ENCODE measurements at places on chromosomes 16 and 17.

DNA sequence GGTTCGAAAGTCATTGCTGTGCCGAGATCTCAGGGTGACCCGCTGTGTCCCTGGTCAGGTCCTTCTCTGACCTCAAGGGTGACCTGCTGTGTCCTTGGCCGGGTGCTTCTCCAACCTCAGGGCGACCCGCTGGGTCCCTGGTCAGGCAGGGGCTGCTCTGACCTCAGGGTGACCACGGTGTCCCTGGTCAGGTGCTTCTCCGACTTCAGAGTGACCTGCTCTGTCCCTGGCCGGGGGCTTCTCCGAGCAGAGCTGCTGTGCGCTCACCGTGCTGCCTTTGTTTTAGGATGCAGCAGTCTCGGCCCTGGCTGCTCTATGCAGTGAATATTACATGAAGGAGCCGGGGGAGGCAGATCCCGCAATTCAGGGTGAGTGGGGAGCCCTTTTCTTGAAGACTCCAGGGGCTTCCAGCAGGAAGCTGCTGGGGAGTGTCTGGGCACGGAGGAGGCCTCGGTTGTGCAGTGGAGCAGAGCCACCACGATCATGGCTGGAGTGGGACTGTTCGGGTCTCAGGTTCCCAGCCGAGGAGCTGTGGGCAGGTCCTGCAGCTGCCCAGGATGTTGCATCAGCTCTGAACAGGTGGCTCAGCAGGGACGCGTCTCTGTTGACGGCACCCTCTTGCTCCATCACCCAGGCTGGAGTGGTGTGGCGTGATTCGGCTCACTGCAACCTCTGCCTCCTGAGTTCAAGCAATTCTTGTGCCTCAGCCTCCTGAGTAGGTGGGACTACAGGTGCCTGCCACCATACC is 83.7 kb upstream of the ZNF750 start:
- DNase-seq, result no peak

GRCh38 chr17:55689672-55690071 is 33.0 kb downstream of the TMEM100 start:
- DNase-seq, result no peak

DNA sequence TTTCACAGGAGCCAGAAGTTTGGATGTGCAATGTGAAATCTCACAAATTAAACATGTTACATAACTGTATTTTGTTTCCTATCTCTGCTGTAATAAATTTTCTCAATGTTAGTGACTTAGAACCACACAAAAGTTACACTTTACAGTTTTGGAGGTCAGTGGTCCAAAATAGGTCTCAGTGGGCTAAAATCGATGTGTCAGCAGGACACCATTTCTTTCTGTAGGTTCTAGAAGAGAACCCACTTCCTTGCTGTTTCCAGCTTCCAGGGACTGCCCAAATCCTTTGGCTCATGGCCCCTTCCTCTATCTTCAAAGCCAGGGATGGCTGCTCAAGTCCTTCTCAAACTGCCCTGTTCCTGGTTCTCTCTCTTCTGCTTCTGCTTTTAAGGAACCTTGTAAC is 252.7 kb downstream of the WWOX start:
- no peak for DNase-seq

DNA sequence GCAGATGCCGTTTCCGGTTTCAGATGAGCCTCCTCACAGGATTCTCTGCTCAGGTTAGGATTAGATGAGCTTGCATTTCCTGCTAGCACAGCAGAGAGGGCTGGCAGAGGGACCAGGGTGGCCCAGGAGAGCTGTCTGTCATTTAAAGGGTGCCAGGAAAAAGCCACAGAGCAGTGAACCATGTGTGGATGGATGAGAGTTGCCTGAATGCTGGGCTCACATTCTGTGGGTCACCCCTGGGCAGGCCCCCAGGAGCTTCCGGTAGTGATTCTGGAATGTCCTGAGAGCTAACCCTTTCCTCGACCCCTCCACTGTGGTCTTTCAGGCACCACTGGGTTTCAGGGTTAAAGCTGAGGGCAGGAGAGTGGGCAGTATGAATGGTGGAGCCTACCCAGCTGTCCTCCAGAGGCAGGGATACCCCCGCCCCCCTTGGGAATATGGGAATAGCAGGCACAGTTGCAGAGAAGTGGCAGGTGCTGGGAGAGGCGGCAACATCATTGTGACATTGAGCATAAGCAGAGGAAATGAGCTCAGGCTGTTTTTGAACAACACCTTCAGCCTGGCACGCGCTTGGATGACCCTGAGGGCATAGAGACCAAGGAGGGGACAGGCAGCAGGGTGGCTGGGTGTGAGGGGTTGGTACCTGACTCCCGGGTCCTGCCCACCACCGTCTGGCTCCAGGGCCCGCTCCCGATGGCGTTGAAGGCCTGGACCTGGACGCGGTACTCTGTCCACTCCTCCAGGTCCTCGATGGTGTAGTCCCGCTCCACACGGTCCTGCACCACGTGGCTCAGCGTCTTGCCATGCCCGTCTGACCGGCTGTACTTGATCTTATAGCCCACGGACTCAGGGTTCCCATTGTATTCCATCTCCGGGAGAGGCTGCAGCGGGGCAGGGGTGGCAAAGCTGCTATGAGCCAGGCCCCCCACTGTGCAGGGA is 83.0 kb upstream of the CDC42EP4 start:
- no peak for DNase-seq

DNA sequence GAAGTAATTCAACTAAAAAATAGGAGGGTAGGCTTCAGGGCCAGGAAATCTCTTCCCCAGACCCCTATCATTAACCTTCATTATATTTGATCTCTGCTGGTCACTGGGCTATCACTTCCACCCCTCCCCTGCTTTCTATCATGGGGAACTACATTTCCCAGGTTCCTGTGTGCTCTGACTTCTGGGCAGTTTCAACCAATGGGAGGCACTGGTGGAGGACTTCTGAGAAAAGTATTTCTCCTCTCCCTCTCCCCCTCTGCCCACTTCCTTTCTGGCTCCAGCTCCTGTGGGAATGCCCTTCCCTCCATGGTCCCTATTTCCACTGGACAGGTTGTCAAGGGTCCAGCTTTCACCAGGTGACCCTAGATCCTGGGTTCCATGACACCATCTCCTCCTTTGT is 364.4 kb downstream of the C16orf95 start:
- no peak for DNase-seq

DNA sequence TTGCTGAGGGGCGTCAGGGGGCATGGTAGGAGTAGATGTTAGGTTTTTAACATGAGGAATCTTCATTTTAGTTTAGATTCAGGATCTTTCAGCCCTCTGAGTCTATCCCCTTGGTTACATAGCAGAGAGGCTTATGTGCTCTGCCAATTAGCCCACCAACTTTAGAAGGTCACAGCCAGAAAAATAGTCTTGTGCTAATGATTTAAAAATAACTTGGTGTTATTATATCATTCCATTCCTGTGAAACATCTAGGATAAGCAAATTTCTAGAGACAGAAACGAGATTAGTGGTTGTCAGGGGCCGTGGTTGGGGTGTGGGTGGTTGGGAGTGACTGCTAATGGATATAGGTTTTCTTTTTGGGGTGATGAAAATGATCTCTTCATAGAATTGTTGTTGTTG is 183.7 kb downstream of the SNX29 start:
- DNase-seq, result no peak
